ENCODE measurements at places on chromosomes 12 and 14.

DNA sequence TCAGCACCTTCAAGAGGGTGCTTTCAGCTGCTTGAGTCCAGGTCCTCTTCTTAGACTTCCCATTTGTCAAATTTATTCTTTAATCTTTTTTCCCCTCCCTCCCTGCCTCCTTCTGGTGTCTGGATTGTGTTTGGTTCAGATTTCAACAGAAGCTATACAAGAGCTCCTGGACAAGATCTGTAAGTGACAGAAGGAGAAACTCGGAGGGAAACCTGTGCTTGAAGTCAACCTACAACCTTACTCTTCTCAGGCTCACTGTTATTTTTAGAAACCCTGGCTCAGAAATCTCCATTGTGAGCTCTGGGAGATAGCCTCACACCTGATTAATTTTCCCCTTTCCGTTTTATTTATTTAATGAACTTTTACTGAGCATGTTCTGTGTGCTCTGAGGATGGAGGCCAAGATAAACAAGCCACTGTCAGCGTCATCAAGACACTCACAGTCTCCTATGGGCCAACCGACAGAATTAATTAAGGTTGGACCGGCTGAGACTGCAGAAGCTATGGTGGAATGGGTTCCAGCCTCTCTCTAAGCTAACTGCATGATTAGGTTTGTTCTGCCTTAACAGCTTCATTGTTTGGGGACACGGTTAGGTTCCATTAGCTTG, 13.5 kb downstream of the PDE1B start:
- DNase-seq, result no peak

DNA sequence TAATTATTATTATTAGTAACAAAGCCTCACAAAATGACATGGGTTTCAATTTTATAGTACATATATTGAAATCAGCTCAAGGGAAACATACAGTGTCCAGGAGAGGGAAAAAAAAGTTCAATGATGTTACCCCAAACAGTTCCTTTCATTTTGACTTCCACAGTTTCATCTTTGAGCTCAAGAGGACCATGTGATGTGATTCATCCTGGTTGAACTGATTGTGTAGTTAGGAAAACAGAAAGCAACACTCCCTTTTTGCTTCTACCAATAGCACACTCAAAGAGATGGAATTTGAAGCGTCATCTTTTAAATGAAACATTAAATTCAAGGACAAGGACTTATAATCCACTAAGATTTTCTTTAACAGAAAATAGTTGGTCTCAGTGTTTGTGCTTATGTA, 461.0 kb downstream of the FOXG1 start:
- DNase-seq, result peak; percentile 68

DNA sequence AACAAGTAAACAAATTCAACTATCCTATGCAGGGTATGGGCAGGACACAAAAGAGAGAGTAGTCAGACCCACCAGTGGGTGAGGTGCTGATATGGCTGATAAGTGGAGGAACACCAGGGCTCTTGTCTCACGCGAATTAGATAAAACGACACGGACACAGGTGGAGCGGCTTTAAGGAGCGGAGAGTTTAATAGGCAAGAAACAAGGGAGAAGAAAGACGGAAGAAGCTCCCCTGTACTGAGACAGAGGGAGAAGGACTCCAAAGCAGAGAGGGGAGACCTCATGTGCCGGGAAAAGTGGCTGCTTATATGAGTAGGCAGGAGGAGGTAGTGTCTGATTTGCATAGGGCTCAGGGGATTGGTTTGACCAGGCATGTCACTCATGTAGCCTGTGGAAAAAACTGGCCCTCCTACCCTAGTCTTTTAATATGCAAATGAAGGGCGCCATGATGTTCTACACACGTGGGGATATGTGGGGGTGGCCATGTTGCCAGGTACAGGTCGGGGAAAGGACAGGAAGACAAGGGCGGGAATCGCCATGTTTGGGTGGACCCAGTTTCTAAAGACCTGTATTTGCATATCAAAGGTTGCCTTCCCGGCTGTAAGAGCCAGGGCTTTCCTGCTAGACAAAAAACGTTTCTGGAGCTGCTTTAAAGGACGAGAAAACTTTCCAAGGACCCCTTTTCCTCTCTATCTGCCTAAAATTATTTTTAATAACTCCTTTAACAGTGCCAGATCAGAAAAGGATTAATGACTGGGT, 28.8 kb downstream of the RPGRIP1 start:
- peak; percentile 94 for DNase-seq

DNA sequence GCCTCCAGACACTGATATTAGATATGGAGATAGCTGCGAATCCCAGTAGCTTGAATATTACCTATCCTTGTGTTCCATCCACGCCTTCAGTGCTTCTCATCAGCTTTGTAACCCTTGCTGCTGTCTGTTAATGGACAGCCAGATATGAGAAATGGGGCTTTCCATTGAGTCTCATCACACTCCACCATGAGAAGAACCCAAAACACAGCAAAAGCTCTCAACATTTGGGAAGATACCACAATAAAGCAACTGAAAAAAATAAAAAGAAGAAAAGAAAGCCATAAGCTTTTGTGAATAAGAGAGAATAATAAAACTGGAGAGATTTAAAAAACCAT, 225.4 kb downstream of the GALC start:
- DNase-seq, result no peak

Data from choroid plexus epithelial cell (primary cell).